ENCODE measurements at places on chromosomes 1 and 21.

DNA sequence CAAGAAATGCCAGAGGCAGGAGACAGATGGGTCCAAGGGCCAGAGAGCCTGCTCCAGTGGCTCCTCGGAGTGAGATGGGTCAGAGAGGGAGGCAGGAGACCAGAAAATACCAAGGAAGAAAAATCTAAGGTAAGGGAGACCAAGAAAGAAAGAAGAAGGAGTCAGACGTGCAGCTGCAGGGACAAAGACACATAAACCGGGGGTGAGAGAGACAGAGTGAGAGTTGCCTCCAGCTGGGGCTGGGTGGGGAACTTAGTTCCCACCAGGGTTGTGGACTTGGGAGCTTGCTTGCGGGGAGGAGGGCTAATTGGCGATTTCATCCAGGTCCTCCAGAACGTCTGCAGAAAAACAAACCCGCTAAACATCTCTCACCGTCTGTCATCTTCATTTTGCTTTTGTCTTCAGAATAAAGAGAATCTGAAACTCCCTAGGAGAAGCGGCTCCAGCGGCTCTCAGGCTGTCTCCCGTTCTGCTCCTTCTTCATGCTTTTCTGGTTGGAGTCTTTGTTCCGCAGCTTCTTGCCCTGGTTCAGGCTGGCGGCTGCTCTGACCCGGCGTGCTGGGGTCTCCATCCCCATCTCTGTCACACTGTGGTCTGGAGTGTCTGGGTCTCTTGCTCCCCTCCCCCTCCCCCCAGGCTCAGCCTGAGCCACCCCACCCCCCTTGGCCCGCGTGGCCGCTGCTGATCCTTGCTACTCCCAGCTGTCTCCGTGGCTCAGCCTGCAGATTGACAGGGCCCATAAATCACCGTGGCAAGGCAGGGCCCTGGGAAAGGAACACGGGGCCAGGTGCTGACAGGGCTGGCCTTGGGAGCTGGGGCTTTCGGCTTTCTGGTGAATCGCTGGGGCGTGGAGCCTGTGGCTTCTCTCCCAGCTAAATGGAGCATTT, 66.6 kb downstream of the UBIAD1 start:
- peaks cover 36% of the 10 kb centered on the region for H3K4me1 ChIP-seq
- H3K27ac ChIP-seq = peak overlapping the region; percentile 26
- peak; percentile 71 for DNase-seq
- no peaks in the 10 kb centered on the region for H3K27me3 ChIP-seq
- H3K4me3 ChIP-seq = no peak overlapping the region
- no peaks in the 10 kb centered on the region for H3K36me3 ChIP-seq

DNA sequence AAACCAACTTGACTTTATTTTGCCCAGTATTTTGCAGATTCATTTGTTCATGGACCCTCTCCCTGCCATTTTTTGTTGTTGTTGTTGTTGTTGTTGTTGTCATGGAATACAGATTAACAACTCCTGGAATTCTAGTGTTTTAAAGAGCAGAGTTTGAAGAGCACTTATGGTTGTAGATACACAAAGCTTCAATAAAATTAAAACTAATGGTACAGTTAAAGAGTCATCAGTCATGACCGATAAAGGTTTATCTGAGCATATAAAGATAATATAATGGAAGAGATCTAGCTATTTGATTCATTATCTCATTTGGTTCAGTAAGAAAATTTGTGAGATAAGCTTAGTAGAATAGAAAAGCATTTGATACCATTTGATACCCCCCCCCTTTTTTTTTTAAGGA, 21.8 kb downstream of the NEK7 start:
- H3K27ac ChIP-seq = no peak overlapping the region
- no peak for DNase-seq
- H3K27me3 ChIP-seq = no peaks in the 10 kb centered on the region
- no peak overlapping the region for H3K4me3 ChIP-seq

GRCh38 chr21:33433001-33433400, 29.8 kb downstream of the IFNGR2 start:
- H3K4me1 ChIP-seq = peaks cover 16% of the 10 kb centered on the region
- no peaks in the 10 kb centered on the region for H3K27me3 ChIP-seq
- DNase-seq = no peak
- H3K27ac ChIP-seq = no peak overlapping the region
- H3K36me3 ChIP-seq = peaks cover 83% of the 10 kb centered on the region

GRCh38 chr1:169117599-169117998, 11.1 kb downstream of the ATP1B1 start:
- H3K27ac ChIP-seq = peak overlapping the region; percentile 16
- H3K27me3 ChIP-seq = no peaks in the 10 kb centered on the region
- H3K4me1 ChIP-seq = peaks cover 48% of the 10 kb centered on the region
- H3K4me3 ChIP-seq = no peak overlapping the region
- no peak for DNase-seq
- peaks cover 78% of the 10 kb centered on the region for H3K36me3 ChIP-seq

GRCh38 chr1:11531314-11531870, 52.4 kb downstream of the DISP3 start:
- no peak overlapping the region for H3K27ac ChIP-seq
- no peak for DNase-seq
- H3K27me3 ChIP-seq = no peaks in the 10 kb centered on the region
- no peak overlapping the region for H3K4me3 ChIP-seq
- no peaks in the 10 kb centered on the region for H3K36me3 ChIP-seq
- no peaks in the 10 kb centered on the region for H3K4me1 ChIP-seq

DNA sequence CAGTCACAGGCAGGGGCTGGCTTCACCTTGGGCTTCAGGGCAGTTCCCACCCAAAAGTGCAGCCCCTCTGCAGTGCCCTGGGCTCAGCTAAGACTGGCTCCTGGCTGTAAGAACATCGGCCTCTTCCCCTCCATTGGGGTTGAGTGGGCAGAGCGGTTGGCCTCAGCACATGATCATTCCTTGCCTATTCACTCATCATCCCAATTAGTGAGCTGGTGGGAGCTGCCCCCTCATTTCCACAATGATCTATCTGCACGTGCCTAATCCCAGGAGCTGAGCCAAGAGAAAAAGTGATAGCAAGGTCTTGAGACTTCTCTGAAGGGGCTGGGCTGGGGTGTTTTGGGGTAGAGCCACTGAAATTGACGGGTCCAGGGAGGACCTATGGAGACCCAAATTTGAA, 133.6 kb downstream of the SYF2 start:
- DNase-seq = no peak
- H3K27me3 ChIP-seq = peaks cover 9% of the 10 kb centered on the region
- no peak overlapping the region for H3K4me3 ChIP-seq
- H3K36me3 ChIP-seq = no peaks in the 10 kb centered on the region

DNA sequence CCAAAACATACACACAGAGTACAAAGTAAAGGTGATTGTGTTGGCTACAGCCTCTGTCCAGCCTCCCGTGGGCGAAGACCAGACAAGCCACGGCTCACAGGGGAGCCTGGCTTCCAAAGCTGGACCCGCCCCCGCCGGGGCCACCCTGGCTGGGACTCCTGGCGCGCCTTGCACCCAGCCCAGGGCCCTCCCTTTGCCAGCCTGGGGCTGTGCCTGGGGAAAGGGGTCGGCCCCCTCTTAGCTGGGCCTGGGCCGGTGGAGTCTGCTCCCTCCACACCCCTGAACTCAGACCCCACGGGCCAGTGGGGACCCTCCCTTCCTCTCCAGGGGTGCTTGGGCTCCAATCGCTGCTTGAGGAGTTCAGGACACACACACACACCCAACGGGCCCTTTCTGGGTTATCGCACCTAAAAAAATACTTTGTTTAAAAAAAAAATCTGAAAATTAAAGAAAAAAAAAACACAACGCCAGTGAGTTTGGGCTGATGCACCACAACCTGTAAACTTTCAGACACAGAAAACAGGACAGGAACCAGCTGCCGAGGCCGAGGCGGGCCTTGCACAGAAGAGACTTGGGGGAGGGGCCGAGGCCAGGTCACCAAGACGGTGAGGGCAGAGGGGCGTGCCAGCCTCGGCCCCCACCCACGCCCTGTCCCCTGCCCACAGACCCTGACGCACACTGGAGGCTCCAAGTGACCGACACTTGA, 56.3 kb downstream of the KCNAB2 start:
- no peaks in the 10 kb centered on the region for H3K4me1 ChIP-seq
- DNase-seq = no peak
- H3K36me3 ChIP-seq = no peaks in the 10 kb centered on the region
- no peak overlapping the region for H3K27ac ChIP-seq
- no peaks in the 10 kb centered on the region for H3K27me3 ChIP-seq

All from SK-N-SH (cell line).